AG04450 (cell line): ENCODE measurements at places on chromosomes 16 and 17.

GRCh38 chr17:72693956-72694355, 398.5 kb downstream of the SLC39A11 start:
- DNase-seq = no peak

DNA sequence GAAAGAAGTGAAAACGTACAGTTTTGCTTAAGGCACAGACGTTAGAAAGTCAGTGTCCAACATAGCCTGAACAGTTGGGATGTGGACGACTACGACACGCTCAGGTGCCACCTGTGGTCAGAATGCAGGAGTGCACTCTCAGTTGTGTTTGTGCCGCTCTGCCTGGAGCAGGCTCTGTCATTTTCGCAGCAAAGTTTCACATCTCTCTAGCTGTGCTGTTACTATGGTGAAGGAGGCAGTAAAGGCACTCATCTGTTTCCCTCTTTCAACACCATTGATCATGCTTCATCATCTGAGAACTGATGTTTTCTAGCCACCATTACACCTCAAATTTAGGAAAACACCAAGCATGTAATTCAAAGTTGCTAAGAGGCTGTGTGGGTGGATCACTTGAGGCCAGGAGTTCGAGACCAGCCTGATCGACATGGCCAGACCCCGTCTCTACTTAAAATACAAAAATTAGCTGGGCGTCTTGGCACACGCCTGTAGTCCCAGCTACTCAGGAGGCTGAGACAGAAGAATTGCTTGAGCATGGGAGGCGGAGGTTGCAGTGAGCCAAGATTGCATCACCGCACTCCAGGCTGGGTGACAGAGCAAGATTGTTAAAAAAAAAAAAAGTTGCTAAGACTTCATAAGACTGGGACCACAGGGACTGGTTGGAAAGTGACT, 44.9 kb upstream of the DNAJA2 start:
- DNase-seq = no peak

DNA sequence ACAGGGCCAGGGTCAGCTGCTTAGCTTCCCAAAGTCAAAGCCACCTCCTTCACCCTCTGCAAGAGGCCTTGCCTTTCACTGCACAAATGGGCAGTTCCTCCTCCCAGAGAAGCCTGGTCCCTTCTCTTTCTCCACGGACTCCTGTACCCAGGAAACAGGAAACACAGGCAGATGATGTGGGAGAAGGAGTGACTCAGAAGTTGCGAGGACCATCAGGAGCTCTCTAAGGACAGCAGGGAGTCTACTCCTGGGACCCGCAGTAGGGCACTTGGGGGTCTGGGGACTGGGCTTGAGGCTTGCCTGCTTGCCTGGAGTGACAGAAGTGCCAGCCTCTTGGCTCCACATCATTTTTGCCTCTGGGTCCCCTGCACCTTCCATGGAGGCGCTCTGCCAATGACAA, 47.4 kb upstream of the KSR1 start:
- no peak for DNase-seq

GRCh38 chr16:51268237-51268636, 117.2 kb upstream of the SALL1 start:
- DNase-seq = no peak

DNA sequence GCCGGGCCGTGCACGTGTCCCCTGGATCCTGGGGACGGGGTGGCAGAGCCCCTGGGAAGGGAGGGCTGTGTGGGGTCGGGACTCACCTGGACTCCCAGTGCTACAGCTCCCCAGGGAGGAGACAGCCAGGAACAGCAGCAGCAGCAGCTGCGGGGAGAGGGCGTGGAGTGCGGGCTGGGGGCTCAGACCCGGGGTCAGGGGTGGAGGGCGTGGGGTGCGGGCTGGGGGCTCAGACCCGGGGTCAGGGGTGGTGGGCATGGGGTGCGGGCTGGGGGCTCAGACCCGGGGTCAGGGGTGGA, 20.7 kb downstream of the TPSD1 start:
- no peak for DNase-seq

GRCh38 chr17:44593156-44593555, 35.9 kb downstream of the FZD2 start:
- no peak for DNase-seq

DNA sequence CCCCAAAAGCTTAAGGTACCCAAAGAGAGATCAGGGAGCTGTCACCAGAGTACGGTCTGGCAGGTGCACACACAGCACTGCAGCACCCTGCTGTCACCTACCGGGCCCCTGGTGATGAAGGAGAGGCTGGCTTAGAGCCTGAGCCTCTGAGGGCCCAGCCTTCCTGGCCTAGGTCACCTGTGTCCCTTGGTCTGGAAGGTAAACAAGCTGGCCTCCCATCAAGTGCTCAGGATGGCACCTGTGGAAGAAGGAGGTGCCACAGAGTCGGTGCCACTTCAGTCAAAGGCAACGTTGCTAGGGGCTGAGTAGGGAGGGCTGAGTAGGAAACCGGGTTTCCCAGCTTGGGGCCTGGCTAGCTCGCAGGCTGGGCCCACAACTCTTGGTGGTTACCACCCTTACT, 70.7 kb downstream of the COG7 start:
- no peak for DNase-seq

DNA sequence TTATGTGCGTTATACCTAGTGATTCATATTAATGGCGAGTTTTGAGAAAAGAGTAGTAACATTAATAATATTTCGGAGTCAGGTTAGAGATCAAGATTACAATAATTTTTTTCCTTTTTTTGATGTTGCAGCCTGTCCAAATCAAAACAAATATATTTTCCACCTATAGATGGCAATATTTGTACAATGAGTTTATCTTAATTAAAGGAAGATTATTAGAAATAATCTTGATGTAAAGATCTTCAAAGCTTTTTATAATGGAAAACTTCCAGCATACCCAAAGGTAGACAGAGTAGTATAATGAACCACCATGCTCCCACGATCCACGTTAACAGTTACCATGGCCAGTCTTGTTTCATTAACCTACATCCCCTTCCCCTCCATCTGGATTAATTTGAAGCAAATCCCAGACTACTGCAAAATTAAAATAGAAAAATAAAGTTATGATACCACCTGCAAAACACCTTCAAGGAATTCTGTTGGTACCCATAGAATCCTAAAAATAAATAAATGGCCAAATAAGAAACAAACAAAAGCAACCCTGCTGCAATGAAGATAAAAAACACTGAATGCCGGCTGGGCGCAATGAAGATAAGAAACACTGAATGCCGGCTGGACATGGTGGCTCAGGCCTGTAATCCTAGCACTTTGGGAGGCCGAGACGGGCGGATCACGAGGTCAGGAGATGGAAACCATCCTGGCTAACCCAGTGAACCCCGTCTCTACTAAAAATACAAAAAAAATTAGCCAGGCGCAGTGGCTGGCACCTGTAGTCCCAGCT, 46.5 kb upstream of the GINS3 start:
- DNase-seq = no peak

DNA sequence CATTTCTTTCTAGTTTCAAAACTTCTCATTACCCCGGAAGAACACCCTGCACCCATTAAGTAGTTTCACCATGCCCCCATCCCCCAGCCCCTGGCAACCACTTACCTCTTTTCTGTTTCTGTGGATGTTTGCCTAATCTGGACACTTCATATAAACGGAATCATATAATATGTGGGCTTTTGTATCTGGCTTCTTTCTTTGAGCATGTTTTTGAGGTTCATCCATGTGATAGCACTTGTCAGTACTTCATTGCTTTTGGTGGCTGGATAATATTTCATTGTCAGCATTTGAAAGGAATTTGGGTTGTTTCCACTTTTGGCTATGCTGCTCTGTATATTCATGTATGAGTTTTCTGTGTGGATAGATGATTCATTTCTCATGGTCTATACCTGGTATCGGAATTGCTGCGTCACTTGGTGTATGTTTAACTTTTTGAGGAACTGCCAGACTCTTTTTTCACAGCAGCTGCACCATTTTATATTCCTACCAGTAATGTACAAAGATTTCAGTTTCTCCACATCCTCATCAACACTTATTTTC, 30.0 kb upstream of the SLC5A10 start:
- DNase-seq = peak; percentile 13

- no peak for DNase-seq
Observed at GRCh38 chr16:69112285-69113129, 7.1 kb downstream of the HAS3 start.

- no peak for DNase-seq
Observed at GRCh38 chr16:48432136-48432535, 46.9 kb upstream of the SIAH1 start.
